ENCODE measurements at places on chromosomes 5 and 9.

DNA sequence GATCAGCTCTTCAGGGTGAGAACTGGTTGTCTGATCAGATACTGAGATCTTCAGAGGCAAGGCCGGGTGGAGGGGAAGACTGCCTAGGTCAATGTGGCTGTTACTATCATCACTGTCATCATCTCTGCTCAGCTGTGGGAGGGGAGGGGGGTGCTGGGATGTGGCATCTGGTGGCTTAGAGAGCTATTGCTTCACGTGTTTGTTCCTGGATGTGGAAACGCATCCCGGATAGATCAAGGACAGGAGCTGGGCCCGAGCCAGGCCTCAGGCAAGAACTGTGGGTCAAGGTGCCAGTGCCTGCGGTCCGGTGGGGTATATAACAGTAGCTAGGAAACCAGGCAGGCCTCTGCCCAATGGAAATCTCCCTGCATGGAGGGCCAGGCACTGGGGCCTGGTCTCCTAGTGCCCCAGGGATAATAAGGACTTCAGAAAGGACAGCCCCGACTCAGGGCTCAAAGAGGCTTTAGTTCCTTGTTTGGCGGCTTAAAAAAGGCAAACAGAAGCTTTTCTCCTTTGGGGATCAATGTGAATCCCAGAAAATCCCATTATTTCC, 30.3 kb upstream of the TIFAB start:
- DNase-seq, result no peak

DNA sequence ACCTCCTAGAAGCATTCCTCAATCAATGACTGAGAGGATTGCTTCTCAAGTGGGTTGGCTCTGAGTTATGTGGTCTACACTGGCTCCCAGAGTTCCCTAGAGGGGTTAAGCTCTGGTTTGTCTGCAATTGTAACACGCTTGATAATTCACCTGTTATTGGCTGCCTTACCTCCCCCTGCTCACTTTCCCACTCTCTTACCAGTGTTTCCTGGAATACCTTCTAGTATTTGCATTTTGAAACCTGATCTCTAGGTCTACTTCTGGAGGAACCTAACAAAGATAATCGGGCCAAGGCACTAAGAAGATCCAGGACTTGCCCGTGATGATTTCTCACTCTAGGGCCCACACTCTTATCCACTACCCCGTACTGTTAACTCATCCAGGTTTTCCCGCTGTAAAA, 110.1 kb upstream of the MAP3K1 start:
- DNase-seq, result no peak

- no peak for DNase-seq
Measured at GRCh38 chr5:114434396-114435219, 72.7 kb downstream of the KCNN2 start.

GRCh38 chr5:151895660-151896030, 29.0 kb downstream of the GLRA1 start:
- DNase-seq, result no peak

- DNase-seq, result no peak
Measured at GRCh38 chr5:6899221-6899620, 186.0 kb downstream of the TENT4A start.

DNA sequence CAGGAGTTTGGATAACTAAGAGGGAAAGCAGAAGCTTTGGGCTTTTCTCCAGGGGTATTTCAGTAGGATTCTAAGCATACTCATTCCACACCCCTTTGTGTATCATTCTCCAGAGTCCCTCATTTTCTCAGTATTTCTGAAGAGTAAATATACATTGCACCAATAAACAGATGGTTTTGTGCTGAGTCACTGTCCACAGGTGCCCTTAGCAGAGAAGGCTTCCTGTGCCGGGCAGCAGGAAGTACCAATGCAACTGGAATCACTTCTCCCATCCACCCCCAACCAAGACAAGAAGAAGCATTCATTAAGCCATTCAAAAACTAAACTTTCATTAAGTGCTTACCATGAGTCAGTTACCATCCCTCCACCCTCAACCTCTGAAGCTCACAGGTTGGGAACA, 3.6 kb upstream of the CCNJL start:
- peak; percentile 69 for DNase-seq

- DNase-seq, result no peak
Measured at GRCh38 chr9:108656566-108656965, 199.2 kb downstream of the ACTL7B start.
